Fibroblast of skin of scalp (primary cell): ENCODE measurements at places on chromosomes 7 and 10.

DNA sequence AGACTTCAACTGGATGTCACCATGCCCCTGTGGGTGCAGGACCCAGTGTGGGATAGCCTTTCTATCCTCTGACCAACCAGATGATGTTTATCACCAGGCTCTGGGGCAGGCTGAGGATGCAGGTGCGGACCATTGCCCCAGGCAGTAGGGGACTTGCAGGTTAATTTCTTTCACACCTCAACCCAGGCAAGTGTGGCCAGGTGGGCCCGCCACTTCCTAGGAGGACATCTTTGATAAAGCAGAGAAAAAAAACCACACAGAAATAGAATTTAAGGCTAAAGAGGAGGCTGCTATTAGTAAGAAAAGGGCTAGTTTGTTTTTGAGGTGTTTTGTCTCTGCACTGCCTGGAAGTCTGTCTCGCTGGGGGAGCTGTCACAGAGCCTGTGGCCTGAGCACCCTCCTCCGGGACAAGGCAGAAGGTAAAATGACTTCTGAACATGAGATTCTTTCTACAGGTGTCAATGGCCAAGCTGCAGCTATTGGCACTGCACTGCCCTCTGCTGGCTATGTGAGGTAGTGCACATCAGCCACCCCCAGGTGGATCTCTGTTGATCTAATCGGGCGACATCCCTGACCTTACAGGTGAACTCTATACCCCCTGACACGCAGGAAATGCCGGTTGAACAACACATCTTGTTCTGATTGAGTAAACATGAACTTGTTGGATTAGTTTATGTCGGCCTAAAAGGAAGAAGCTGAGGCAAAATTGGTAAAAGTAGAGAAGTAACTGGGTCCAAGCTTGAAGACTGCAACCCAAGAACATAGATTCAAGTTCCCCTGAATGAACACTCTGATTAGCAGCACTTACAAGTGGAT lies 21.0 kb downstream of the UPP1 start:
- DNase-seq: no peak

- DNase-seq: peak; percentile 40
Measured at GRCh38 chr10:17847585-17848296, 38.6 kb downstream of the MRC1 start.

- DNase-seq: no peak
Measured at GRCh38 chr10:132532179-132532578, 5.4 kb upstream of the INPP5A start.

DNA sequence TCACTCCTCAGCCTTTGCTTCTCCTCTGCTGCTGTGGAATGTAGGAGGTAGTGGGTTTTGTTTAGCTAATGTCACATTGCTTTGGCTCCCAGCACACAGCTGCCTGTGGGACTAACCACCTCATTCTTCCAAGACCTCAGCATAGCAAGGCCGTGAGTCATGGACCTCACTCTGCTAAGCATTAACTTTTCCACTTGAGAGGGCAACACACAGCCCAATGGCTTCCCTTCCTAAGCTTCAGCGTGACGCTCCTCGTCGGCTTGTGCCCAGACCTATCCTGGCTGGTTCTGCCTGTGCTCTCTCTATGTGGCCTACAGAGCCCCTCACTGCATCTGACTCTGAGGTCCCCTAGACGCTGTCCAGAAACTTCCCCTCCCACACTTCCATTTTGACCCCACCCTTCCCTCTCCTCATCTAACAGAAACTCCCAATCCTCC lies 23.3 kb downstream of the MYOF start:
- DNase-seq: peak; percentile 100

DNA sequence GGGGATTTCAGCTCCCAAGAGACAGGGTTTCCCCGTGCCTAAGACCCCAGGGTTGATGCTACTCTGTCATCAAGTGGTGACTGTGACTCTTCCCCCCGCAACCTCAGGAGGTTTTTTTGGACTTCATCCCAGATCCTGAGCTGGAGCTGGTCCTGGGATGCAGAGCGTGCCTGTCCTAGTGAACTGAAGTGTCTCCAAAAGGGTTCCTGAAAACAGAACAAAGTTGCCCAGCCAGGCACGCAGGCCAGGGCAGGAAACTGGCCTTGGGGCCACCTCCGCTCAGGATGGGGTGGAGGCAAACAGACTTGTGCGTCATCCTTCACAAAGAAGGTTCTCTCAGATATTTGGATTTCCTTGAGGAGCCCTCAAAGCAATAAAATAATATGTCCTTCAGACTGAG lies 118.9 kb downstream of the ITIH5 start:
- DNase-seq: no peak
